Ecto neural progenitor cell (in vitro differentiated cells): ENCODE measurements at places on chromosomes 2 and 18.
A peak's percentile ranks its signal among the peaks of the same experiment; 100 is the strongest.

GRCh38 chr2:236748801-236749200 is 179.2 kb downstream of the ACKR3 start:
- DNase-seq: no peak

DNA sequence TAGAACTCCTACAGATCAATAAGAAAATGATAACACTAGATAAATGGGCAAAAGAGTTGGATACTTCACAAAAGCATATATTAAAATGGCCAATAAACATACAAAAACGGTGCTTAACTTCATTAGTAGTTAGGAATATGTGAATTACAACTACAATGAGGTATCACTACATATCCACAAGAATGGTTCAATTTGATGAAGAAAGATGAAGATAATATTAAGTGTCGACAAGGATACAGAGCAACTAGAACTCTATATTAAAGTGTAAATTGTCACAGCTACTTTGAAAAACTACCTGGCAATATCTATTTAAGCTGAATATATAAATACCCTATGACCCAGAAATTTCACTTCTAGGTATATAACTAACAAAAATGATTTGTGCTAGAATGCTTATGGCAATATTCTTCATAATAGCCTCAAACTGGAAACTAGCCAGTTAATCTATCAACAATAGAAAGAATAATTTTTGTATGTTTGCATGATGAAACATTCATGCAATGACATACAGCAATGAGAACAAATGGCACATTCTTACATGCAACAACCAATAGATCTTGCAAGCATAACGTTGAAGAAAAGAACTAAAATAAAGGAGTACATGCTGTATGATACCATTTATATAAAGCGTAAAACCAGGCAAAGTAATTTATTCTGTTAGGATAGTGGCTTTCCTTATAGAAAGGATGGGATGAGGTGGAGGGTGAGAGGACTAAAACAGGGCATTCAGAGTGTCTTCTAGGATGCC is 290.2 kb upstream of the SESTD1 start:
- DNase-seq: no peak

DNA sequence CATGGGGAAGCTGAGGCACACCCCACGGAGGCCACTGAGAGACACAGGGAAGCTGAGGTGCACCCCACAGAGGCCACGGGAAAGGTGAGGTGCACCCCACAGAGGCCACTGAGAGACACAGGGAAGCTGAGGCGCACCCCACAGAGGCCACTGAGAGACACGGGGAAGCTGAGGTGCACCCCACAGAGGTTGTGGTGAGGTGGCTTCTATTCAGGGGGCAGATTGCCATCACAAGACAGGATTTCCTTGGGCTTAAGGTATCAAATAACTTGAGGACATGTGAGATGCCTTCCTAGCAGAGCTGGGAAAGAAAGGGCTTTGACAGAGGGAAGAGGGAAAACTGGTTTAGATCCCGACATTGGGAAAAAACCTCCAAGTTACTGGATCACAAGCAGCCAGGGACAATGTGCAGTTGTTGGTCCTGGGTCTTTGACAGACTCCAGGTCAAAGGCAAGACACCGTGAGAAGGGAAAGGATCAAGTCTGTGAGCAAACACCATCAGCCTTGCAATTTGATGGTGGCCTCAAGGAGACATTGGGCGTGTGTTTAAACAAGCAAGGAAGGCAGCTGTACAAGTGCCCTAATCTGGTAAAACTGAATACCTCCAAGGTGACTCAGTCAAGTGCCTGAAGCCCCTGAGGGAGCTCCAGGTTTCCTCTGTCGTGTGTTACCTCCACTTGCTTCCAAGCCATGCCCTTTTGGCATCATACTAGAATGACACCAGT is 133.2 kb upstream of the EPAS1 start:
- DNase-seq: no peak

- no peak for DNase-seq
Measured at GRCh38 chr2:60586081-60586480, 32.6 kb upstream of the BCL11A start.

DNA sequence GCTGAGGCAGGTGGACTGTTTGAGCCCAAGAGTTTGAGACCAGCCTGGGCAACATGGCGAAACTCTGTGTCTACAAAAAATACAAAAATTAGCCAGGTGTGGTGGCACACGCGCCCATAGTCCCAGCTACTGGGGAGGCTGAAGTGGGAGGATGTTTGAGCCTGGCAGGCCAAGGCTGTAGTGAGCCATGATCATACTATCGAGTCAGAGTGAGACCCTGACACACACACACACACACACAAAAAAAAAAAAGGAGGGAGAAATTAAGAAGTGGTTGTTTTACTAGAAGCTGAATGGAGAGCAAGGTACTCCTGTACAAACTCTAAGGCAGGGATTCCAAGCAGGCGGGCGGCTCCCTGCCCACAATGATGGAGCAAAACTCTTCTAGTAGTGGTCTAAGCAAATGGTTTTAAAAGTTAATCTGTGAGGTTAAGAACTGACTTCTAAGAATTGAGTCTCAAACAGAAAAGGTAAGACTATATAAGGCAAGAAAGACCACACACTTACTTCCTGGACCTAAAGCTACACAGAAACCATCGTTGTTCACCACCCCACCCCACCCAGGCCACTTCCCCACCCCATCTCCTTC is 2.6 kb downstream of the ANKRD44 start:
- DNase-seq: no peak

GRCh38 chr2:74391209-74391579 is 11.1 kb upstream of the DCTN1 start:
- no peak for DNase-seq

DNA sequence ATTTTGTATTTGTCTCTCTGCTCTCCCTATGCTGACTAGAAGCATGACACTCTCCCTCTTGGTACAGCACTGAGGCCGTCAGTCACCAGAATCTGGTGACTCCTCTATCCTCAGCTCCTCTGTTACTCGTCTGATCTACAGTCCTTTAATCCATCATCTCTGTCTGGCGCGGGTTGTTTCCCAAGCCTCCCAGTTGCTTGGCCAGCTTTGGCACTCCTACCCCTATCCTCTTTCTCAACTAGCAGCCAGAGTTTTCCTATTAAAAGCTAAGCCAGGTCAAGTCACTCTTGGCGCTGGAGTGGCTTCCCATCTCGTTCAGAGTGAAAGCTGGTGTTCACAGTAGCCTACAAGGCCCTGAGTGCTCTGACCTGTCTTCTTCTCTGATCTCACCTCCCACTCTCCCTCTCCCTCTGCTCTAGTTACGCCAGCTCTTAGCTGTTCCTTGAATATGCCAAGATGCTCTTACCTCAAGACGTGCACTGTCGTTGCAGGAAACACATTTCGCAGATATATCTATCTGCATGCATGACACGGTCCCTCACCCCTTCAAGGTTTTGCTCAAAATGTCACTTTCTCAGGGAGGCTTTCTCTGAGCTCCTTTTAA is 41.8 kb upstream of the PSME4 start:
- no peak for DNase-seq

DNA sequence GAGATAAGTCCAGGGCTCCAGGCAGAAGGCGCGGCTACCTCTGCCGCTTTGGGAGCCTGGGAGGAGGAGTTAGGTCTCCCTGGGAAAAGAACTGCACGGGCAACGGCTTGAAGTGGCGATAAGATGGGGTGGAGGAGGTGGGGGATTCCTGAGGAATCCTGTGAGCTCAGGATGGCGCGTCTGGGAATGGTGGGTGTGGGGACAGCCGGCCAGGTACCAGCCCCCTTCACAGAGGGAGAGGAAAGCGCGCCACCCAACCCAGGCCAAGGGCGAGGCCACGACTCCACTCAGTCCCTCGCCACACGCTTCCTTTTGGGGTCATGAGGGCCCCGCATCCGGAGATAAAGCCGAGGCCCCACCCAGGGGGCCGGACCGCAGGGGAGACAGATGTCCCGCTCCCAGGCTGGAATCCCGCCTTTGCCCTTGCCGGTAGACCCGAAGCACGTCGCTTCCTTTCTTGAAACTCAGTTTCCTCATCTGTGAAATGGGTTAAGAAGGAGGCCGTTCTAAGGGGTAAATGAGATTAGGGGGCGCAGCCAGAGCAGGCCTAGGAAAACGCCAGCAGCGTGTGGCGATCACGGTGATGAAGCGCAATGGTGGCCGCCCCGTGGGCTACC is 1.7 kb upstream of the CTDSP1 start:
- peak; percentile 75 for DNase-seq

- DNase-seq: no peak
Measured at GRCh38 chr18:55265984-55266383, 306.7 kb upstream of the CCDC68 start.

- no peak for DNase-seq
Measured at GRCh38 chr2:58047373-58047935, 848 bp downstream of the VRK2 start.
